Vagina (tissue), 2 donors: ENCODE measurements at places on chromosomes 12 and 14. TPM values are rescaled to one million over a fixed set of nuclear protein-coding genes. Genes with fewer than 3 reads are reported as not detected.

Gene GPHN
- total RNA-seq: 12.5 TPM

DNA sequence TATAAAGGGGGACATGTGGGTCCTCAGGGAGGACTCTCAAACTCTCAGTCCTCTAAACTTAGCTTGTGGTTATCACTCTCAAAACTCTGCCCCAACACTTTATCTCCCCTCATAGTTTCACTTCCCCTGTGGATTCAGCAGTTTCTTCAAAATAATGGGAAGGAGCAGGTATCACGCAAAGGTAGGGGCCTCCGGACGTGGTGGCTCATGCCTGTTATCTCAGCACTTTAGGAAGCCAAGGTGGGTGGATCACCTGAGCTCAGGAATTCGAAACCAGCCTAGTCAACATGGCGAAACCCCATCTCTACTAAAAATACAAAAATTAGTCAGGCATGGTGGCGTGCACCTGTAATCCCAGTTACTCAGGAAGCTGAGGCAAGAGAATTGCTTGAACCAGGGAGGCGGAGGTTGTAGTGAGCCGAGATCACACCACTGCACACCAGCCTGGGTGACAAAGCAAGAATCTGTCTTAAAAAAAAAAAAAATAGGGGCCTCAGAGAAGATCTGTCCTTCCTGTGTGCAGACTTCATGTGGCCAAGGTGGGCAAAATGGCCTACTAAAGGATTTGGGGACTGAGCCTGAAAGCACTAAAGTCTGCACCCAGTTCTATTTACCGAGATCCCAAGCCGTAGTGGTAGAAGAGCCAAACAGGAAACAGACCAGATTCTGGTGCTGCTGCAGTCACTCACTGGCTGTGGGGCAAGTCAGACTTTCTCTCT, 6.4 kb downstream of the ITGB7 start:
- DNase-seq: no peak

- no peak for DNase-seq
Measured at GRCh38 chr14:41615011-41615595, 8.4 kb downstream of the LRFN5 start.

Gene NDUFA12
- total RNA-seq: 79.3 TPM

- DNase-seq: no peak
Measured at GRCh38 chr12:19203539-19204506, 74.3 kb downstream of the PLEKHA5 start.
